Neural crest cell (in vitro differentiated cells): ENCODE measurements at places on chromosomes 2 and 18. TPM values are rescaled to one million over a fixed set of nuclear protein-coding genes. Genes with fewer than 3 reads are reported as not detected.

Gene RPRM
- 4.5 and 4.9 TPM in 2 replicates for total RNA-seq

Gene CDH7
- 6.3 and 7.3 TPM in 2 replicates for total RNA-seq

Gene TACR1
- total RNA-seq: 0.16 and 0.30 TPM in 2 replicates

Gene CNDP1
- 0.56 and 0.59 TPM in 2 replicates for total RNA-seq

Gene SCYGR8
- not detected in 2 replicates for total RNA-seq

Gene MAPK4
- 9.1 and 9.3 TPM in 2 replicates for total RNA-seq

DNA sequence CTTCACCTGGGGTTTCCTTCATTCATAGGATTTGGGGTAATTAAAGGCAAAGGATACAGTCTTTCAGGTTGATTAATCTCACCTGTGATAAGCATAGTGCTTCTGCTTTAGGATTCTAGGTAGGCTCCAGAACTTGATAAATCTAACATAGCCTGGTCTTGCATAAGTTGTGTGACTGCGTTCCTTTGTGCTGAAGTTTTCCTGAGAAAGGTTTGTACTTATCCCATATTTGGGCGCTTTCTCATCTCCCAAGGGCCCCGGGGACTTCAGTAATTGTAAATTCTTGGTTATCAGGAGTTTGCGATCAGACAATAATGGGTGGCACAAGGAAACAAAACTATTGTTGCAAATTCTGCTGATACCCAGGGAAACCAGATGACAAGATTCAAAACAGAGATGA is 53.1 kb downstream of the MTCL1 start:
- H3K27ac ChIP-seq: no peak overlapping the region
- H3K36me3 ChIP-seq: peaks cover 23% of the 10 kb centered on the region
- H3K27me3 ChIP-seq: no peaks in the 10 kb centered on the region
- no peaks in the 10 kb centered on the region for H3K4me1 ChIP-seq
- DNase-seq: no peak

GRCh38 chr2:187453078-187453641 is 5.1 kb upstream of the CALCRL start:
- H3K4me3 ChIP-seq: no peak overlapping the region
- no peaks in the 10 kb centered on the region for H3K36me3 ChIP-seq
- no peak overlapping the region for H3K27ac ChIP-seq

- H3K4me1 ChIP-seq: peaks cover 28% of the 10 kb centered on the region
- H3K4me3 ChIP-seq: no peak overlapping the region
- no peak overlapping the region for H3K27ac ChIP-seq
Measured at GRCh38 chr2:234490271-234491091, 6.4 kb downstream of the ARL4C start.

- H3K4me1 ChIP-seq: no peaks in the 10 kb centered on the region
- H3K36me3 ChIP-seq: no peaks in the 10 kb centered on the region
Measured at GRCh38 chr18:74399091-74399887, 57.8 kb downstream of the DIPK1C start.

DNA sequence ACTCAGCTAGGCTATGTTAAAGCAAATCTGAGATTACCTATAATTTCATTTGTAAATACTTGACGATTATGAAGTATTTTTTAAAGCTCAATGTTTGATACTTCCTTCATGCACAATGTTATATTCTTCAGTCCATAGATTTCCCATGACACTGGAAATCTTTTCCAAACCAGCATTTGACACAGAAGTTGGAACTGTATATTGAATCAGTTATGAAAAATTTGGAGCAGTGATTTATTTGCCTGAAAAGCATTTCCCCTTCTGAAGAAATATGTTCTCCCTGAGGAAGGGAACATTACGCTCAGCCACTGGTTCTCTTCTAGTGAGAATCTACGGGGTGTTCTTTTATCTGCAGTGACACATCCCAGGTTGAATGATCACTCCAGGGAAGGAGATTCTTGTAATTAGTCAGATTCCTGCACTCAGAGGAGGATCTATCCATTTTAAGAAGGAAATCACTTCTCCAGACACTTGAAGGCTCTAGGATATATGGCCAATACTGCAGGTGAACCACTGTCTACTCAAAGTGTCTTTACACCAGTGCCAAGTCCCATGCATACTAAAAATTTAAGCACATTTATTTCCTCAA is 64.7 kb downstream of the HNRNPLL start:
- H3K27me3 ChIP-seq: peaks cover 15% of the 10 kb centered on the region
- no peak overlapping the region for H3K4me3 ChIP-seq
- no peak for DNase-seq
- H3K27ac ChIP-seq: no peak overlapping the region
- H3K36me3 ChIP-seq: no peaks in the 10 kb centered on the region

GRCh38 chr2:61582165-61582564 is 44.0 kb upstream of the XPO1 start:
- H3K27ac ChIP-seq: no peak overlapping the region
- no peak for DNase-seq

DNA sequence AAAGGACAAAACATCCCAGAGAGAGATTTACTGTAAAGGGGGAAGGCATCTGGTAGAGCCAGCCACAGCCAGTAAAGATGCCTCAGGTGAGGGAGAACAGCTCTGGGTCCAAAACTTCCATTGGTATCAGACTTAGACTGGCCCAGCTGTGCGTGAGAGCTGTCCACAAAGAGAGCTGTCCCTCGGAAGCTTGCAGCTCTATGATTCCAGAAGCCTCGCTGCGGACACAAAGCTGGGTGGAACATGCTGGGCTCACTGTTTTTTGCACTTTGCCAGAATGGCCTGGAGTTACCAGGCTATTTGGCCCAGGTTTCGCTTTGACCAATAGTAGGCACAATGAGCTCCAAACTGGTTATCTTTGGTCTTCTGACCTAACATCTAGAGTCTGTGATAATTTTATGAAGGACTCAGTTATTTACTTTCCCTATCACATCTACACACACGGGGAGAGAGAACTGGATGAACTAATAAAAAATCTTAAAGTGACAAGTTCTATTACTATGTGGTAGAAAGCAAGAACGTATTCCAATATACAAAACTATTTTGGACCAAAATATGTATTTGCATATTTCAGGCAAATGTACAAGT is 101.9 kb downstream of the DNER start:
- DNase-seq: no peak
- H3K4me3 ChIP-seq: no peak overlapping the region
- H3K4me1 ChIP-seq: no peaks in the 10 kb centered on the region
- H3K27me3 ChIP-seq: no peaks in the 10 kb centered on the region
- no peak overlapping the region for H3K27ac ChIP-seq

GRCh38 chr2:80014637-80015036 is 289.9 kb downstream of the LRRTM1 start:
- no peaks in the 10 kb centered on the region for H3K36me3 ChIP-seq
- H3K27me3 ChIP-seq: no peaks in the 10 kb centered on the region
- DNase-seq: no peak
- H3K4me3 ChIP-seq: no peak overlapping the region
- peaks cover 1% of the 10 kb centered on the region for H3K4me1 ChIP-seq

- H3K36me3 ChIP-seq: no peaks in the 10 kb centered on the region
- H3K27me3 ChIP-seq: no peaks in the 10 kb centered on the region
Measured at GRCh38 chr18:48085781-48086487, 155.5 kb upstream of the SMAD2 start.

DNA sequence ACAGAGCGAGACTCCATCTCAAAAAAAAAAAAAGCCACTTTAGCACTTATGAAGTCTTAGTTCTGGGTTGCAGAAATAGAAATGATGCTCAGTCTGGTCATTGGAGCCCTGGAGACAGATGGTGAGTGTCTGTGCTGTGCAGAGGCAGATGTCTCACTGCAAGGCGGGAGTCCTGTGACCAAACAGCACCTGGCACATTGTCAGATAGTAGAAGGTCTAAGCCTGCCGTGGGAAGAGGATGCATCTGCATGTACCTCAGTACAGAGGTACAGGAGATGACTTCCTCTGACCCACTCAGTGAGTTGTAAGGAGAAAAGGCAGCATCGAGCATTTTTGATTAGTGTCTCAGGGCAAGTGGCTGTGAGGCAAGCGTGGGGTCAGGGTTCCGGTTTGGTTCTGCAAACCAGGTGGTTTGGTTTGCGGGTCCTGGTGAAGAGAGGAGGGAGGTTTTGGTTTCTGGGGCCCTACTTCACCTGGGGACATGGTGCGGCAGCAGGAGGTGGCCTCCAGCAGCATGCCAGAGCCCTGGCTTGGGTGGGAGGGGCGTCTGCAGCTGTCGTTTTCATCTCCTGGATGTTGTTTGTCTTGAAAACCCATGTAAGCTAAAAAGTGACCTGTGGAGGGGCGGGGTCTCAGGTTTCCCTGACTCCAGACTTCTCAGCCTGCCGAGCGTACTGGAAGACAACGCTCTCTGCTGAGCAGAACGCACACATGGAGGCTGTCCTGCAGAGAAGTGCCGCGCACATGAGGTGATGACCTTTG is 3.8 kb downstream of the RBFA start:
- H3K27ac ChIP-seq: peak overlapping the region; percentile 30
- H3K4me3 ChIP-seq: peak overlapping the region; percentile 40
- no peak for DNase-seq

DNA sequence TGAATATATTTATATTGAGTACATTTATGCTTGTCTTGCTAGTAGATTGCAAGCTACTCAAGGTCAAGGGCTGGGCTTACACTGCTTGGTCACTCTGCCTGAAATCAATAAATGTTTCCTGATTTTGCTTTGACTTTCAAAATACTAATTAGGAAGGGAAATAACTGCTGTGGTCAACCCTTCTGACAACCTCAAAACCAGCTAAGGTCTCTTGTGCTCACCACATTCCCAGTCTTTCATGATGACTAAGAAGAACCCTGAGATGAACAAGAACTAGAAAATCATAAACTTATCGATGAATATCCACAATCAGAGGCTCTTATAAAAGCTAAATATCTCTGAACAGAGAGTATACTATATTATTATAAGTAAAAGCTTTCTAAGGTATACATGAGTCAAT is 33.3 kb downstream of the ABCB11 start:
- H3K27me3 ChIP-seq: no peaks in the 10 kb centered on the region
- H3K36me3 ChIP-seq: no peaks in the 10 kb centered on the region
- H3K4me1 ChIP-seq: peaks cover 12% of the 10 kb centered on the region
- no peak overlapping the region for H3K4me3 ChIP-seq
- no peak for DNase-seq
